ENCODE measurements at places on chromosomes 3 and 15.

- ATAC-seq = no peak
Measured at GRCh38 chr3:23921052-23921511, 4.2 kb downstream of the RPL15 start.

- no peak for ATAC-seq
Measured at GRCh38 chr3:66644549-66644948, 143.7 kb upstream of the LRIG1 start.

- ATAC-seq = no peak
Measured at GRCh38 chr3:12926660-12927059, 85.3 kb upstream of the RPL32 start.

DNA sequence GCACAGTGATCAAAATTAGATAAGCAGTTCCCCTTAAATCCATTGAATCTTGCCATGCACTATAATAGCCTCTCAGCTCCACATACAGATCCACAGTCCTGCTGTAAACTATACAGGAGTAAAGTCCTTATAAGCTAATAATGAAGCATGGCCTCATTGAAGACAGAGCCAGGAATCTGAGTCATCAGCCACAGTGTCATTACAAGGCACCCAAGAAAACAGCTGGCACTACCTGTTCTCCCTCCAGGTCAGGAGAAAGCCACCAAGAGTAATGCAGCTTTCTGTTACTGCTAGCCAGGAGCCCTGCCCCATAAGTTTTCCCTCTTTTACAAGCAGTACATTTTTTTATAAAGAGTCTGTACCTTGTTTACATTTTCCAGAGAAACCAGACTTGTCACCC, 27.3 kb downstream of the WDR49 start:
- no peak for ATAC-seq
